IMR-90 (cell line): ENCODE measurements at places on chromosomes 4 and X. TPM values are rescaled to one million over a fixed set of nuclear protein-coding genes. Genes with fewer than 3 reads are reported as not detected.

Gene MFAP3L
- total RNA-seq = 0.28 and 0.36 TPM in 2 replicates

Gene RAB33A
- total RNA-seq = 0.83 and 1.6 TPM in 2 replicates

Gene C1QTNF7
- total RNA-seq = 0.18 and 0.28 TPM in 2 replicates

Gene TRAPPC2
- 13.8 and 19.2 TPM in 2 replicates for total RNA-seq

Gene PAGE2
- not detected in 2 replicates for total RNA-seq

Gene SATL1
- not detected in 2 replicates for total RNA-seq

Gene GIMD1
- not detected in 2 replicates for total RNA-seq

Gene SLC30A9
- total RNA-seq = 72.6 and 96.7 TPM in 2 replicates

Gene ESX1
- total RNA-seq = not detected in 2 replicates

Gene ZNF141
- 4.7 and 7.8 TPM in 2 replicates for total RNA-seq

Gene CLCN4
- total RNA-seq = 3.9 and 4.5 TPM in 2 replicates

Gene BMPR1B
- total RNA-seq = 0.90 and 1.1 TPM in 2 replicates

Gene HEPH
- 16.4 and 23.5 TPM in 2 replicates for total RNA-seq

Gene CXCL9
- not detected in 2 replicates for total RNA-seq

Gene KCNE5
- 0.18 and 0.28 TPM in 2 replicates for total RNA-seq

Gene RTL3
- 0.83 and 1.1 TPM in 2 replicates for total RNA-seq
